Uterus (tissue), 4 donors: ENCODE measurements at places on chromosomes 11 and 22. TPM values are rescaled to one million over a fixed set of nuclear protein-coding genes. Genes with fewer than 3 reads are reported as not detected.

DNA sequence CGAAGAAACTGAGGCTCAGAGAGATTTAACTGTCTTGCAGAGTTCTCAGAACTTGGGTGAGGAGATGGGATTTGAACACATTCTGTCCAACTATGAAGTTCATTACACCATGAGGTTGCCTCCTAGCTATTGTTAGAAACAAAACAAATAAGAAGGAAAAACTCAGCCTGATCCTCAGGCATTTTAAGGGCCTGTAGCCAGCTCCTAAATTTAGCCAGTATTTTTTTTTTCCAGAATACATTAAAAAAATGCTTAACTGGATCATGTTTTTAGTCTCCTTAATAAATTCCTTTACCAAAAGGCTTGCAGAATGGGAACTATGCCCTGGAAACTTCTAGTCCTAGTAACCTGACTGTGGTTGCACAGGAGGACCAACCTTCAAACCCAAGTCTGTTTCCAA, 212.0 kb downstream of the CSNK2A3 start:
- no peak for DNase-seq
- peaks cover 3% of the 10 kb centered on the region for H3K4me1 ChIP-seq
- peak overlapping the region; percentile 88 for H3K27ac ChIP-seq
- no peak overlapping the region for H3K4me3 ChIP-seq
- no peaks in the 10 kb centered on the region for H3K27me3 ChIP-seq

GRCh38 chr22:48492366-48493320, 1335.0 kb downstream of the BRD1 start:
- peak; percentile 60 for DNase-seq
- no peaks in the 10 kb centered on the region for H3K4me1 ChIP-seq
- H3K4me3 ChIP-seq, result no peak overlapping the region

GRCh38 chr11:113615773-113616172, 90.3 kb downstream of the TMPRSS5 start:
- H3K27ac ChIP-seq, result no peak overlapping the region
- H3K4me1 ChIP-seq, result no peaks in the 10 kb centered on the region
- no peak for DNase-seq
- H3K36me3 ChIP-seq, result no peaks in the 10 kb centered on the region
- H3K27me3 ChIP-seq, result no peaks in the 10 kb centered on the region
- H3K4me3 ChIP-seq, result no peak overlapping the region

- no peak overlapping the region for H3K27ac ChIP-seq
- peaks cover 4% of the 10 kb centered on the region for H3K4me1 ChIP-seq
- H3K36me3 ChIP-seq, result no peaks in the 10 kb centered on the region
- H3K27me3 ChIP-seq, result no peaks in the 10 kb centered on the region
- no peak overlapping the region for H3K4me3 ChIP-seq
Observed at GRCh38 chr22:29393019-29393608, 4.7 kb upstream of the AP1B1 start.

- H3K4me1 ChIP-seq, result no peaks in the 10 kb centered on the region
- peak overlapping the region; percentile 62 for H3K27ac ChIP-seq
- no peak overlapping the region for H3K4me3 ChIP-seq
- H3K27me3 ChIP-seq, result no peaks in the 10 kb centered on the region
- no peaks in the 10 kb centered on the region for H3K36me3 ChIP-seq
Observed at GRCh38 chr22:30947816-30948454, 20.6 kb downstream of the MORC2 start.

- no peak for DNase-seq
- no peak overlapping the region for H3K27ac ChIP-seq
- H3K4me3 ChIP-seq, result no peak overlapping the region
- no peaks in the 10 kb centered on the region for H3K27me3 ChIP-seq
- no peaks in the 10 kb centered on the region for H3K36me3 ChIP-seq
Observed at GRCh38 chr11:105577641-105578040, 32.2 kb upstream of the GRIA4 start.

- no peaks in the 10 kb centered on the region for H3K4me1 ChIP-seq
- DNase-seq, result no peak
- H3K36me3 ChIP-seq, result no peaks in the 10 kb centered on the region
- no peak overlapping the region for H3K4me3 ChIP-seq
- H3K27ac ChIP-seq, result no peak overlapping the region
Observed at GRCh38 chr11:119892311-119892808, 163.4 kb upstream of the NECTIN1 start.

GRCh38 chr11:95923728-95924413, at the start of gene MTMR2:
Gene MTMR2 (minus strand): TSS chr11:95924107. CDS start chr11:95923954, 153 bp downstream.
- H3K36me3 ChIP-seq, result no peaks in the 10 kb centered on the region
- peak within 1 kb of the TSS; percentile 76 for H3K4me3 ChIP-seq
- H3K4me1 ChIP-seq, result no peaks in the 10 kb centered on the region
- DNase-seq, result peak; percentile 67

DNA sequence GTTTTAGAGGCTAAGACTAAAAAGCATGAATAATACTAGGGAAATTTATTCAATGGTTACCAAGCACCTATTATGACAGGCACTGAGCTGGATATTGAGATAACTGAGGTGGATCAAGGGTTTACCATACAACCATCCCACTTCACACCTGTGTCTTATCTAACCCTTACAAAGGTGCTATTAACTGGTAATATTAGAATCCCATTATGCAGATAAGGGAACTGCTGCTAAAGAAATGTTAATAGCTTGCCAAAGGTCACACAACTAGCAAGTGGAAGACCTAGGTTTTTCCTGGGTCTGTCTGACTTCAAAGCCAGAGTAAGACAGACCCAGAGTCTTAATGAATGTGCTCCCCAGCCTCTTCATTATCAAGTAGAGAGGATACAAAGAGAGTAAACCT, 21.1 kb upstream of the VSTM5 start:
- H3K27ac ChIP-seq, result no peak overlapping the region
- DNase-seq, result no peak
- no peaks in the 10 kb centered on the region for H3K36me3 ChIP-seq
- no peaks in the 10 kb centered on the region for H3K4me1 ChIP-seq
- no peaks in the 10 kb centered on the region for H3K27me3 ChIP-seq

DNA sequence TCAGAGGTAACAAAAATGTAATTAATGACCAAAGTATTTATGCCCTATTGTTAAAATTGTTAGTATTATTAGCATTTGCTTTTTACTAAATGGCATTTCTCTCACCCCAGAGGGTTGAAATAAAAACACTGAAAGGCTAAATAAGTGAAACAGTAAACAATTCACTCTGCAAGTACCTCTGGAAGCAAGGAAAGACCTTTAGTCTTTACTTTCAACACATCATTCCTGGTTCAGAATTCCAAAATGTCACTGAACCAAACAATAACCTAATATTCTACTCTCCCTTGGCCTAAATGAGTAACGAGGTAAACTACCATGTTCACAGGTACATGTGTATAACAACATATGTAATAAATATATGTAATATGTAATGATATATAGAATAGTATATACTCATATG, 369.3 kb downstream of the TTC28 start:
- DNase-seq, result no peak
- no peaks in the 10 kb centered on the region for H3K4me1 ChIP-seq
- no peaks in the 10 kb centered on the region for H3K27me3 ChIP-seq
- H3K27ac ChIP-seq, result no peak overlapping the region
- no peak overlapping the region for H3K4me3 ChIP-seq

GRCh38 chr11:14578541-14578956, 58.4 kb upstream of the PSMA1 start:
- no peak overlapping the region for H3K4me3 ChIP-seq
- no peaks in the 10 kb centered on the region for H3K27me3 ChIP-seq
- H3K4me1 ChIP-seq, result no peaks in the 10 kb centered on the region
- no peaks in the 10 kb centered on the region for H3K36me3 ChIP-seq
- DNase-seq, result no peak

DNA sequence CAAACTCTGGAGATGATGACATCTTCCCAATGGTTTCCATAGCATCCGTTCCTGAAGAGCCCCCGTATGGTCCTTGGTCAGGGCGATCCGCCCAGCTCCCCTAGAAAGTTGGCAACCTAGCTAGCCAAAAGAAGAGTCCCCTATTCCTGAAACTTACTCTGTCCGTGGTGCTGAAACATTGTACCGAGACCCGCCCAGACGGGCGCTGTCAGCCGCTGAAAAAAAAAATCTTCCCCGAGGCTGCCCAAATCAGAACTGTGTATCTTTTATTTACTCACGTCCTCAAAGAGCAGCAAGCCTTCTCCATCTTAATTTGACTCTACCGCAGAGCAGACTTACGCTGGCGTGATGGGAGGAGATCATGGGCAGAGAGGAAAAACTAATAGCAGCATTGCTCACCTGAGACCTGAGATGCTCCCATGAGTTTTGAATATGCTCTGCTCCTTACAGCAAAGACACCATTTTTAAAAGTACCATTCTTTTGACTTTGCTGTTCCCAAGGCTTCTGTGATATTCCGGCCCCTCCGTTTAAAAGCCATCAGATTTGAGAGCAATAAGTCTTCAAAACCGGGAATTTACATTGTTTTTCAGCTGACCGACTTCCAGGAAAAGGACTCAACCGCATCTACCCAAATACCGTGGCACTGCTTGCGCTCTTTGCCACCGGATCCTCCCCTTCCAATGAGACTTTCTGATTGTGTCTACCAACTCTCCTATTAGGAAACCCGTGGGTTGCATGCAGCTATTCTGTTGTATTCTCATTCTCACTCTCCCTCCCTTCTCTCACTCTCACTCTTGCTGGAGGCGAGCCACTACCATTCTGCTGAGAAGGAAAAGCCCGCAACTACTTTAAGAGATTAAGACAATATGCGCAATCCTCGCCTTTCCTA, at the start of gene SLC17A6:
Gene SLC17A6, plus strand, starts transcription at position 786 of the 890 bp plus-strand sequence. CDS start 153 bp downstream, outside the sequence.
- no peaks in the 10 kb centered on the region for H3K4me1 ChIP-seq
- no peak for DNase-seq
- H3K27ac ChIP-seq, result no peak within 1 kb of the TSS
- no peaks in the 10 kb centered on the region for H3K36me3 ChIP-seq
- no peak within 1 kb of the TSS for H3K4me3 ChIP-seq
- H3K27me3 ChIP-seq, result peaks cover 48% of the 10 kb centered on the region

DNA sequence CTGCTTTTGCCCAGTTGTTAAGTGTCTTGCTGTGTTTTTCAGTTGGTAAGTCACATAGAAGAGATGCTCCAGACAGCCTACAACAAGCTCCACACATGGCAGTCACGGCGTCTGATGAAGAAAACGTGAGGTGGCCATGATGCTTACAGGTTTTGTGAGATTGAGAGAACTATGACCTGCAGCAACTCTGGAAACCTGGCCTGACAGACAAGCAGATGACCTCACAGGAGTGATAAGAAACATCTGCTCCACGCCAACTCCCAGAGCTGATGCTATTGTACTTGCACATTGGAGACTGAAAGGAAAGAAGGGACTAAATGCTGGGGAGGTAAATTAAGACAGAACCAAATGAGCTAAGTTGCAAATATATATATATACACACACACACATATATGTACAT, 28.6 kb upstream of the LDHA start:
- DNase-seq, result no peak
- no peak overlapping the region for H3K4me3 ChIP-seq
- no peaks in the 10 kb centered on the region for H3K4me1 ChIP-seq
- H3K27ac ChIP-seq, result no peak overlapping the region
- no peaks in the 10 kb centered on the region for H3K36me3 ChIP-seq

- H3K27ac ChIP-seq, result peak within 1 kb of the TSS; percentile 91
- DNase-seq, result peak; percentile 90
- peaks cover 1% of the 10 kb centered on the region for H3K4me1 ChIP-seq
- no peaks in the 10 kb centered on the region for H3K36me3 ChIP-seq
- H3K4me3 ChIP-seq, result peak within 1 kb of the TSS; percentile 99
- H3K27me3 ChIP-seq, result no peaks in the 10 kb centered on the region
Observed at GRCh38 chr11:64225608-64226506, at the start of the genes NUDT22 and TRPT1. Gene NUDT22 (plus strand): TSS chr11:64226274. CDS start chr11:64226653, 379 bp downstream. Gene TRPT1 (minus strand): TSS chr11:64226186. CDS start chr11:64225860, 326 bp downstream.

DNA sequence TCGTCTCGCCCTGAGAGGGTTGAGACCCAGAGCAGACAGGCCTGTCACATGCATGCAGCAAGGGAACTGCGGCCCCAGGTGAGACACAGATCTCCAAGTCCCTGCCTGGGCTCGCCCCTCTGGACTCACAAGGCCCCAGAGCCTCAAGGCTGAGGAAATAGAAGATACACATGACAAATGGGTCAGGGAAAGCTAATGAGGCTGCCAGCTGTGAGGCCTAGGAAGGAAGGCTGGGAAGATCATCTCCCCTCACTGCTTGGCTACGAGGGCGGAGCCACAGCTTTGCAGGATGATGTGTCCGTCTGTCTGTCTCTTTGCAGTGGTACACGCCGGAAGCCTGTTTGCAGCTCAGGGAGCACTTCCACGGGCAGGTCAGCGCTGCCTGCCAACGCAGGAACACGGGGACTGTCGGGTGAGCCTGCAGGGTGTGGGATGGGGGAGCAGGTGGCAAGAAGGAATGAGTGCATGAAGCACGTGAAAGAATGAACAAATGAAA, 4.5 kb downstream of the RAB36 start:
- H3K27ac ChIP-seq, result no peak overlapping the region
- H3K27me3 ChIP-seq, result no peaks in the 10 kb centered on the region

DNA sequence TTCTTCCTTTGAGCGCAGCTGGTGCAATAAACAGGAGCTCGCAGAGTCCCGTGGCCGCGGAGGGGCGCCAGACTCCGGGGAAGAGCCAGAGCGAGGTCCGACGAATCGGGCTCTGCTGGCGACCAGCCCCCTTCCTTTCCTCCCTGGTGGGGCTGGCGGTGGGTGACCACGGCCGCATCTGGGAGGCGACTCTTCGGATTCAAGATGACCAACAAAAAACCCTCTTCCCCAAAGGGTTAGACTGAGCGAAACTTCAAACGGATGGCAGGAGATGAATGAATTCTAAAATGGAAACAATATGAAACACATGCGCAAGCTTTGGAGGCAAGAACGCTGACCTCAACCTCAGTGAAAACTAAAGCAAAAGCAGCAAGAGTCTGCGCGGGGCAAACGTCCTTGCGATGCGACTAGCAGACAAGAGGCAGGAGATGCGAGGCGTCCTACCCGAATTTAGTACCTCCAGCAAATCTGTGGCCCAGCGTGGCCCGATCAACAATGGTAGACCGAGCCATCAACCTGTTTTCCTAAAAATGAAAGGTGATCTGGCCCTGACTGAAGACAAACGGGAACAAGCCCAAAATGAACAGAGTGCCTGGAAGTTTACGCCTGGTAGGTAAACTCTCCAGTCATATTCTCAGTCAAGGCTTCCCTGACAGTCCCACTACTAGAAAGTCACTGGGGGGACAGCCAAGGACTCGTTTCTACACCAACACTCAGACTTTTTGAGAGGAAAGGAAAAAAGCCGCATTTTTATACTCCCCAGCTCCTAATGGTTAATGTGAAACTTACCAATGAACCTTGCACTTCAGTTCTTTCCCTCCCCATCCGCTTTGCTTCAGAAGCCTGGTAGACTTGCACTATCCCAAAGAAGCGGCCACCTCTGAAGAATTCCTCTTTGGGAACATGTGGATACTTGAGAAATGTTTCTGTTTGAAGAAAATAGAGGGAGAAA, 11.6 kb downstream of the MMP3 start:
- H3K4me3 ChIP-seq, result no peak overlapping the region
- H3K4me1 ChIP-seq, result no peaks in the 10 kb centered on the region
- no peaks in the 10 kb centered on the region for H3K36me3 ChIP-seq
- peak; percentile 20 for DNase-seq

GRCh38 chr11:118886681-118887111, 3.0 kb downstream of the CXCR5 start:
- H3K4me3 ChIP-seq, result no peak overlapping the region
- H3K36me3 ChIP-seq, result no peaks in the 10 kb centered on the region
- no peak for DNase-seq
- H3K27ac ChIP-seq, result no peak overlapping the region
- peaks cover 2% of the 10 kb centered on the region for H3K4me1 ChIP-seq

- no peaks in the 10 kb centered on the region for H3K36me3 ChIP-seq
- no peak for DNase-seq
- H3K27ac ChIP-seq, result no peak overlapping the region
Observed at GRCh38 chr11:89626366-89626765, 83.7 kb upstream of the TRIM77 start.

Gene NPTXR
- 17.4 TPM for total RNA-seq

Gene TSPAN18
- total RNA-seq, result 117 TPM

Gene NFAM1
- total RNA-seq, result 0.26 TPM

Gene CARD16
- total RNA-seq, result 3.7 TPM

Gene P2RY6
- not detected for total RNA-seq
